HS-27A (cell line): ENCODE measurements at places on chromosomes 5 and 9.

DNA sequence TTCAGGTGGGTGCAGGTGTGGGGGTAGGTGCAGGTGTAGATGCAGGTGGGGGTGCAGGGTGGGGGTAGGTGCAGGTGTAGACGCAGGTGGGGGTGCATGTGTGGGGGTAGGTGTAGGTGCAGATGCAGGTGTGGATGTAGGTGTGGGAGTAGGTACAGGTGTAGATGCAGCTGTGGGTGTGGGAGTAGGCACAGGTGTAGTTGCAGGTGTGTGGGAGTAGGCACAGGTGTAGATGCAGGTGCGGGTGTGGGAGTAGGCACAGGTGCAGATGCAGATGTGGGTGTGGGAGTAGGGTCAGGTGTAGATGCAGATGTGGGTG lies 94.6 kb downstream of the PHF2 start:
- DNase-seq = no peak

GRCh38 chr5:86532429-86532828 lies 85.3 kb upstream of the COX7C start:
- DNase-seq = no peak

DNA sequence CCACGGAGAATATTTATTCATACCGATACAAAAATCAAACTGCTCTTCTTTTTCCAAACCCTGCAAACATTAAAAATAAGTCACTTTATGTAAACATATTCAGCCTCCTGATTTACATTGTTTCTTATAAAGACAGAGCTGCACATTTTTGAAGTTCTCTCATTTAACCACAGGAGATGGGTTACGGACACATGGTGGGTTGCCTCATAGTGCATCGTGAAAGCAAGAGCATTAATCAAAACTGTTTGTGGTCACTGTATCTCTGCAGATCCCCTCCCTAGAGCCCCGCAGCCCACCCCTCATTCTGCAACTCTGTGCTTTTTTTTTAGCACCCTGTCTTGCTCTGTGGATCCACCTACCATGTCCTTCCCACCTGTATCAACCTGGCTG lies 43.3 kb upstream of the EQTN start:
- no peak for DNase-seq

GRCh38 chr9:28542928-28543327 lies 969.6 kb upstream of the C9orf72 start:
- DNase-seq = no peak

- DNase-seq = no peak
Observed at GRCh38 chr5:68555907-68556681, 340.5 kb downstream of the PIK3R1 start.

DNA sequence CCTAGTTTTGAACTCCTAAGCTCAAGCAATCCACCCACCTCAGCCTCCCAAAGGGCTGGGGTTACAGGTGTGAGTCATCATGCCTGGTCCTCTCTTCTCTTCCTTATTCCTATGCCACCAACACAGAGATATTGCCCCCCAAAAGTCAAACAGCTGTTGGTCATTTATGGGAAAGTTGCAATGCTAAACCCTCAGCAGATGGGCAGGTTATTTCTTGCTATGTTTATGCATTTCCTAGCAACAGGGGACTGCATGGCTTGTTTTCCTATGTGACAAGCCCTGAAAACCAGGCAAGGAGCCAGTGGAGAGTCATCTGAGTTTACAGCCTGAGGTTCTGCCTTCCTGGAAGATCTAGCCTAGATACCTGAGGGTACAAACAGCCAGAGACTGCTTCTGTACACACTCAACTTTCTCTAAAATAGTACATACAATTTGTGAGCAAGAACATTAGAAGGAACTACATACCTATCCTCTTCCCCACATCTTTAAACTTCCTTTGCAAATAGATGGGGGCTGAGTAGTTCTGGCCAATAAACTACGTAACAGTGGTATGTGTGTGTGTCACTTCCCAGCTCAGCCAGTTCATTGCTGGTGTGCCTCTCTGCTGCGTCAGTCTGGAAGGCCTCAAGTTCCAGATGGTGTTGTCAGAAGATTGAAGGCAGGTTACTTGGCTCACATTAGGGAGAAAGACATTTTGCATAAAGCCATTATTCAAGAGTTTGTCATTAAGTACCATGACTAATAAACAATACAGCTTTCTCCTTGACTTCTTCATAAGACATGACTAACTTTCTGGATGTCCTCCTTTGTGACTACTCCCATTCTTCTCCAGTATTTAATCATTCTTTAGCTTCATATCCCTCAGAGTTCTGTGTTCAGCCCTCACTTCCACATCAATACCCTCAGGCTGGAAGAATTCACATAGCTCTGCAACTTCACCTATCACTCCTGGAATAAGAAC lies 65.3 kb downstream of the CSNK1A1 start:
- DNase-seq = peak; percentile 77

- no peak for DNase-seq
Observed at GRCh38 chr5:74538206-74538661, 102.3 kb downstream of the ENC1 start.

GRCh38 chr5:56900858-56901578 lies 8.4 kb upstream of the SETD9 start:
- DNase-seq = peak; percentile 2

DNA sequence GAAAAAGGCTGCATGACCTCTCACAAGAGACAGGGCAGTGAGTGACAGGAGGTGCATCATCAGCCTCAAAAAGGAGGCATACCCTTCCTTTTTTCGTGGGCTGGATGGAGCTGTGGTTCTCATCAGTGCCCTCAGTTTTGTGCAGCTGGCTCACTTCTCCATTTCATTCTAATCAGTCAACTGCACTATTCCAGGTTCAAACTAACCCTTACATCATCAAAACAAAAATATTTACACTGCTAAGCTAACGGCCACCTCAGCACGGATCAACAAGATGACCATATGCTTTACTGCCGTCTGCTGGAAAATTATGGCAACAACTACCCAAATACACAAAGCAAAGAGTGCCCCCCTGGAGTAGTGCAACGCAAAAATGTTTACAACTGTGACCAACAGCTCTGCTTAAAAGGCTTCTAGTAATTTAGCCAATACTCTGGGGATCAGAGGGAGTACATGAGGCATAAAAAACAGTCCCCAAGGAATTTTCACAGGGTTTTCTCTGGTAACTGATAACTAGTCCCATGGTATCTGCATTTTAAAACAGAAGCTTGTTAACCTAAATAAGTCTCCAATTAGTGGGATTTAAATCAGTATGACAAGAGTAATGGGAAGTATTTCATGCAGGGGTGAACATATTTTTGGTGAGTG lies 10.8 kb downstream of the KCNV2 start:
- no peak for DNase-seq

GRCh38 chr5:89733772-89734171 lies 675.8 kb downstream of the CETN3 start:
- DNase-seq = no peak

- no peak for DNase-seq
Observed at GRCh38 chr9:109590966-109591365, 92.9 kb upstream of the PTPN3 start.

GRCh38 chr5:133698259-133698554 lies 85.9 kb upstream of the FSTL4 start:
- no peak for DNase-seq

DNA sequence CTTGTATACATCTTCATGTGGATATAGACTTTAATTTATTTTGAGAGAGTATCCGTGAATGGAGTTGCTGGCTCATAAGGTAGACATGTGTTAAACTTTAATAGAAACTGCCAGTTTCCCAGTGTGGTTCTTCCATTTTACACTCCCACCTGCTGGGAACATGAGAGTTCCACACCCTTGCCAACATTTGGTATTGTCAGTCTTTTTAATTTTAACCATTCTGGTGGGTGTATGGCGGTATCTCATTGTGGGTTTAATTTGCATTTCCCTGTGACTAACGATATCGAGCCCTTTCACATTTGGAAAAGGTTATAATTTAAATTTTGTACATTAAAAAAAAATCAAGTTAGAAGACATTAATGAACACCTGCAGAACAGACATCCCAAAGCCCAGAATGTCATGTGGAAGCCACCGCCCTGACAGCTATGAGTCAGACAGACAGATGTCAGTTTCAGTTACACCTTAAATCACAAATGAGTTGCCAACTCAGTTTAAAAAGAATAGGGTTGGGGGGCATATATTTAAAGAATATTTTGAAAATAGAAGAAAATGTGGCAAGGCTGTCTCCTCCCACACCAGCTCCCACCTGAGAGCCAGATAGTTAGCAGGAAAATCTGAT lies 36.9 kb downstream of the ANKRD33B start:
- no peak for DNase-seq

GRCh38 chr5:132979367-132979940 lies 16.0 kb upstream of the AFF4 start:
- DNase-seq = no peak

DNA sequence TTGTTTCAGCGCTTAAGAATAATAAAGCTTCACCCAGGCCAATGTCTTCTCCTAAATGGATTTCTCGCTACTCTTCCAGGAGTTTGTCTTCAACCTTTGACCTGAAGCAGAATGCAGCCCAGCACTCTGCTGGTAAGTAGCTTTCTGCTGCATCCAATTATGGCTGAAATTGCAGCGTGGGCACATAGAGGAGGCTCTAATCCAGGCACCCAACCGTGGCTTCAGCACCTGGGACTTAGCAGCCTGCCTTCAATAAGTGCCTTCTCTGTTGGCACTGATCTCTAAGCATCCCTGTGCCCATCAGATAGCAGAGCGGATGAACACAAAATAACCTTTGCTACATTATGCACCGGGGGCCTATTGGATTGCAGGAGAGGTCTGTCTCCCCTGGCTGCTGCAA lies 105.2 kb downstream of the TRIM32 start:
- DNase-seq = no peak

DNA sequence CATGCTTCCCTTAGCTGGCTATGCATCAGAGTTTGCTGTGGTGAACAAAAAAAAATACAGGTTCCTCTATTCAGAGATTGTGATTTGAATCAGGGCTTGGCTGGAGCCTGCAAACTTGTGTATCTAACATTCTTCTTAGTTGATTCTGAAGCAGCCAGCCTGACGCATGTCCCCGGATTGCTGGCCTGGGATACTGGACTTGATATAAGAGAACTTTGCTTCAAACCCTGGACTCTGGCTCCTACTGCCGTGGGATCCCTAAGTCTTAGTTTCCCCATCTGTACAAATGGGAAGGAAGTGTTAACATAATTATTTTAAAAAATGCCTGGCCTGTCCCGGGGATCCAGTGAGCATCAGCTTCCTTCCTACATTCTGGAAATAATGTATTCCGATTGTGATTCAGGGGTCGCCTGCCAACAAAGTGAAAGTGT lies 292.8 kb downstream of the ARHGEF28 start:
- no peak for DNase-seq

GRCh38 chr5:56207537-56207936 lies 25.6 kb downstream of the ANKRD55 start:
- DNase-seq = no peak

DNA sequence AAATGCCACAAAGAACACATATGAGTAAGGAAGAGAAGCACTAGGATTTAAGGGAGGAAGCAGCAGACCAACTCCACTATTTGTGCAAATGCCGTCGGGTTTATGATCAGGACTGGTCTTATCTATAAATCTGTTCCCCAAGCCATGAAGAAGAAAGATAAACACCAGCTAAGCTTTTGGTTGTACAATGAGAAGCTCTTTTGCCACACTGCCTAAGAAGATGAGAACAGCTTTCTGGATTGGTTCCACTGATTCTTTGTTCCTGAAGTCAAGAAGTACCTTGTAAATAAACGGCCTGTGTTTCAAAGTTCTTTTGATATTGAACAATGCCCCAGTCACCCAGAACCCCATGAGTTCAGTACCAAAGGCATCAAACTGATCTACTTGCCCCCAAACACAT lies 93.9 kb downstream of the RFX3 start:
- no peak for DNase-seq

- DNase-seq = no peak
Observed at GRCh38 chr5:117182104-117182503, 607.5 kb upstream of the SEMA6A start.

- DNase-seq = no peak
Observed at GRCh38 chr9:126626127-126626925, 12.6 kb downstream of the LMX1B start.

- no peak for DNase-seq
Observed at GRCh38 chr9:124477211-124477647, 27.0 kb downstream of the ADGRD2 start.

GRCh38 chr5:107874795-107875194 lies 204.1 kb upstream of the EFNA5 start:
- no peak for DNase-seq

- DNase-seq = no peak
Observed at GRCh38 chr9:15346837-15347236, 39.8 kb upstream of the TTC39B start.

- no peak for DNase-seq
Observed at GRCh38 chr5:141957367-141957996, 520 bp downstream of the PCDH12 start.

DNA sequence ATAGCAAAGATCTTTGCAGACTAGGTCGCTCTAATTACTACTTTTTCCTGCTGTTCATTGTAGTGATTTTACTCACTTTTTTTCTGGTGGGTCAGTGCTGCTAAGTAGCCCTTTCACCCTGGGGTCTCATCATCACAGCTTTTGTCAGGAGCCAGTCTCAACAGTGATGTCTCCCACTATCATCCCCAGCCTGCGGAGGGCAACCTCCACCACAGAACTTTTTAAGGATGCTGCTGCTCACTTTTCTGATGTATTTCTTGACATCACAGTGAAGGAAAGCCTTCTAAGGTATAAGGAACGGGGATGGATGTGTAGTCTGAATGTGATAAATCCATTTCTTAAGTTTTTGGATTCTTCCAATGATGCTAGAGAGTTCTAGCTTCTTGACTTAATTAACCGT lies 242.5 kb upstream of the RIOK2 start:
- no peak for DNase-seq

GRCh38 chr5:91434348-91434747 lies 51.2 kb upstream of the ARRDC3 start:
- DNase-seq = no peak

DNA sequence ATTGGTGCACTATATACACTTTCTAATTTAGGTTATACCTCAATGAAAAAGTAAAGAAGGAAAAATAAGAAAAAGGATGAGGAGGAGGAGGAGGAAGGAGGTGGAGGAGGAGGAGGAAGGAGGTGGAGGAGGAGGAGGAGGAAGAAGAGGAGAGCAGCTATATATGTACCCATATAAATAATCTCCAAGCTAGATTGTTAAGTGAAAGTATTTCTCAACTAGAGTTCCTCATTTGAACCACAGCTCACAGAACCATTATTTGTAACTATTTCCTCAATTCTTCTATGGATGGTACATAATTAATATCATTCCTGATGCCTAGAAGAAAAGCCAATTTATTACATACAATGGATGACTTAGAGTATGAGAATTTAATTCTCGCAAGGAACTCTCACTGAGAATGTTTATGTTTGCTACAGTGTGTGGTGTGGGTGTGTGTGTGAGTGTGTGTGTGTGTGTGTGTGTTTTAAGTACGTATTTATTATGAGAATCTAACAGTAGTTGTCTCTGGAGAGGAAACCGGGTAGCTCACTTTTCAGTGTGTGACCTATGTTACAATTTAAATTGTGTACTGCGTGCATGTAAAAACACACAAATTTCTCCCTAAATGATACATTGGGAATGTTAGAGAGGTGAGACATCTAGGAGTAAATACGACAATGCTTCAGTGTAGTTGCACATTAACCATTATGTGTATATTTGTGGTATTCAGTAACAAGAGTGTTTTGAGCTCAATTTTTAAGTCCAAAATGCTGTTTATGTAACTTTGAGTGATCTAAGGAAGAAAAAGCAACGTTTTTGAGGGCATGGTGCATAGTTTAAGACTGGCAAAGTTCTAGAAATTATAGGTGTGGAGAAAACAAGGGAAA lies 20.2 kb upstream of the NREP start:
- no peak for DNase-seq

- DNase-seq = no peak
Observed at GRCh38 chr5:34674187-34674586, 18.1 kb downstream of the RAI14 start.

- DNase-seq = no peak
Observed at GRCh38 chr5:38157024-38157423, 101.3 kb upstream of the EGFLAM start.

- DNase-seq = no peak
Observed at GRCh38 chr9:24939109-24939850, 393.6 kb upstream of the IZUMO3 start.
